Glomerular endothelial cell (primary cell): ENCODE measurements at places on chromosomes 5 and 9. TPM values are rescaled to one million over a fixed set of nuclear protein-coding genes. Genes with fewer than 3 reads are reported as not detected.

Gene AK3
- 63.6 and 66.4 TPM in 2 replicates for total RNA-seq

Gene WNK2
- total RNA-seq, result 0.06 TPM in 1 of 2 replicates, not detected in the other

Gene TEK
- total RNA-seq, result 63.0 and 75.4 TPM in 2 replicates

Gene GGTA1
- total RNA-seq, result 4.5 and 7.4 TPM in 2 replicates

Gene IL33
- 0.19 and 4.5 TPM in 2 replicates for total RNA-seq

Gene NKD2
- 2.2 TPM in 1 of 2 replicates, not detected in the other for total RNA-seq

Gene CDO1
- 0.48 and 0.82 TPM in 2 replicates for total RNA-seq

Gene ACSL6
- not detected in 2 replicates for total RNA-seq

Gene GADD45G
- total RNA-seq, result 0.35 and 0.97 TPM in 2 replicates

Gene BTNL3
- not detected in 2 replicates for total RNA-seq

Gene FOXD4L5
- not detected in 2 replicates for total RNA-seq

Gene ENG
- total RNA-seq, result 469 and 565 TPM in 2 replicates

Gene SMIM33
- total RNA-seq, result not detected in 2 replicates

Gene FOXD4L4
- total RNA-seq, result 0.53 TPM in 1 of 2 replicates, not detected in the other

Gene LCP2
- total RNA-seq, result 4.6 and 5.7 TPM in 2 replicates

Gene CYSRT1
- 0.41 and 0.78 TPM in 2 replicates for total RNA-seq

Gene SLC46A2
- not detected in 2 replicates for total RNA-seq
